ENCODE measurements at places on chromosomes 3 and 15. TPM values are rescaled to one million over a fixed set of nuclear protein-coding genes. Genes with fewer than 3 reads are reported as not detected.

CCR3 gene
- polyA plus RNA-seq: 0.15 TPM

DUOXA1 gene
- polyA plus RNA-seq: not detected

SEMA6D gene
- polyA plus RNA-seq: not detected

KCNAB1 gene
- polyA plus RNA-seq: 0.26 TPM

TGM4 gene
- 0.06 TPM for polyA plus RNA-seq

IL12A gene
- 3.5 TPM for polyA plus RNA-seq

CHDH gene
- 0.45 TPM for polyA plus RNA-seq

NEK10 gene
- not detected for polyA plus RNA-seq

TRH gene
- not detected for polyA plus RNA-seq

GHSR gene
- not detected for polyA plus RNA-seq

DENND4A gene
- 24.7 TPM for polyA plus RNA-seq

C2CD4A gene
- polyA plus RNA-seq: not detected

DTX3L gene
- 21.4 TPM for polyA plus RNA-seq

CPNE9 gene
- polyA plus RNA-seq: not detected

PROS1 gene
- 0.26 TPM for polyA plus RNA-seq

HESX1 gene
- 1.1 TPM for polyA plus RNA-seq

ANKUB1 gene
- not detected for polyA plus RNA-seq

ARGFX gene
- not detected for polyA plus RNA-seq

HIGD2B gene
- not detected for polyA plus RNA-seq

HRG gene
- polyA plus RNA-seq: not detected

GOLGA6L10 gene
- 0.19 TPM for polyA plus RNA-seq

GOLGA6D gene
- polyA plus RNA-seq: not detected

KLHL40 gene
- not detected for polyA plus RNA-seq

HTR3E gene
- polyA plus RNA-seq: not detected

MST1R gene
- 1.2 TPM for polyA plus RNA-seq

TGM5 gene
- not detected for polyA plus RNA-seq

TLE3 gene
- polyA plus RNA-seq: 88.7 TPM

PIGX gene
- 18.0 TPM for polyA plus RNA-seq

LRTM1 gene
- polyA plus RNA-seq: not detected

LDHAL6B gene
- polyA plus RNA-seq: not detected
